Stimulated activated CD8-positive, alpha-beta memory T cell treated with anti-CD3 and anti-CD28 coated beads, Interleukin-7, amount 100 ng/mL, for 1 hour (primary cell): ENCODE measurements at places on chromosomes 4 and X.

- no peak for DNase-seq
Observed at GRCh38 chr4:184273166-184274147, 55.8 kb upstream of the ENPP6 start.

GRCh38 chr4:158002173-158002572 is 170.7 kb downstream of the GASK1B start:
- DNase-seq, result no peak

DNA sequence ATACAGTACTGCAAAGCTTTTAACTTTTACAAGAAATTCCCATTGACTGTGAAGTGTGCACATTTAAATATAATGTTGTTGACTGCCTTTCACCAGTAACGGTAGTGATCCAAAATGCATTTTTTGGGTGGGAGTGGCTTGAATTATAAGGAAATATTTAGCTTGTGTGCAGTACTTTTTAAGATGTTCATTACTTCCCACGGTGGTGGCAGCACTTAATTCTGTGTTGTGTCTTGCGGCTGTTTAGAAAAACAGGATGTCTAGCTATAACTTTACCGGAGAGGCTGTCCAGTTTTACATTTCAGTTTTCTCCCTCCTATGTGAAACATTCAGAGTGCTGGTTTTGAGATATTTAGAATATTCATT is 1.7 kb downstream of the TMEM131L start:
- no peak for DNase-seq

- no peak for DNase-seq
Observed at GRCh38 chrX:28127662-28128061, 146.4 kb upstream of the DCAF8L1 start.

DNA sequence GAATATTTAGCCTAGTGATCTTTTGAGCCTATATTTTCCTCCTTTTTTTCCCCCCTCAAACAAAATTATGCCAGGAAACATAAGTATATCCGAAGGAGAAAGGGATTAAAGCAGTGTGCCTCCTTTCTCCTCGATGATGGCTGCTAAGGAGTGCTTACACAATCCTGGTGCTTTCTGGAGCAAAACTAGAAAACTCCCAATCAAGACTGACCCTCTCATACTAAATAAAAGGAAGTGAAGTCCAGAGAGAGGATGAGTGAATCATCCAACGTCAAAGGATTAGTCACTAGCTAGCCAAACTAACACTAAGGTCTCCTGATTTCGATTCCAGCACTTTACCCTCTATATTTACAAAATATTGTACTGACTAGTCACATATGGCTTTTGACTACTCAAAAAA is 146.8 kb downstream of the PPP3CA start:
- DNase-seq, result no peak

- no peak for DNase-seq
Observed at GRCh38 chr4:158015241-158015640, 157.6 kb downstream of the GASK1B start.

DNA sequence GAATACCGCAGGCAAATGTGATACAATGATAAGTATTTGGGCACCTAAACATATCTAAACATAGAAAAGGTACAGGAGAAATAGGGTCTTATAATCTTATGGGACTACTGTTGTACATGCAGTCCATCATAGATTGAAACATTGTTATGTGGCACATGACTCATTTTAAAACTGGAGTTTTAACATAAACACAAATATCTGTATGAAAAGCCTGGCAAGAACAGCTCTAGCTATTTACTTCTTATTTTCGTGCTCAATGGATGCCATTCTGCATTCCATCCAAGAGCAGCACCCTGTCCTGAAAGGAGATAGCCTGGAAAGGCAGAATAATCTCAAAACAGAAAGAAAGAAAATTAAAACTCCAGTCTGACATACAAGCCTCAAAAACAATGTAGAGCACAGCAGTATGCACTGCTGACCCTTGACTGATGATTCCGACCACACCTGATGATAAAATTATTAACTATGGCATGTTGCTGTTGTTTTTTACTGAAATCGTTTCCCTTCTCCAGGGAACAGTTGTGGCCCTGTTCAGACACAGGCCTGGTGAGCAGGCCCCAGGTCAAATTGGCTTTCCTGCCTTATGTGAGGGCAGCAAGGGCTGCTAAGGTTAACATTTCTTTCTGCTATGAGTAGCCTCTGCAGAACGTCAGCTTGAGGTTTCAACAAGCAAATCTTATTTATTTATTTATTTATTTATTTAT is 152.7 kb downstream of the APBB2 start:
- DNase-seq, result no peak

GRCh38 chr4:156595041-156595440 is 376.6 kb downstream of the PDGFC start:
- no peak for DNase-seq

DNA sequence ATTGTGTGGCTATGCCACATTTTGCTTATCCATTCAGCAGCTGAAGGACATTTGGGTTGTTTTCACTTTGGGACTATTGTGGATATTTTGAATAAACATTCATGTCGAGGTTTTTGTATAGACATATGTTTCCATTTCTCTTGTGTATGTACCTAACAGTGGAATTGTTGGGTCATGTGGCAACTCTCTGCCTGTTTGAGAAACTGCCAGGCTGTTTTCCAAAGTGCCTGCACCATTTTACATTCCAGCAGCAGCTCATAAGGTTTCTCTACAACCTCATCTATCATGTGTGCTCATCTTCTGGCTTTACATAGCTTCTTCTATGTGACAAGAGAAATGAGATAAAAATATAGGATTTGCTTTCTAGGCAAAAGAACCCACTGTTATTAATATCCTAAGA is 29.5 kb upstream of the TSPAN5 start:
- DNase-seq, result no peak

- DNase-seq, result no peak
Observed at GRCh38 chrX:12999422-12999821, 24.5 kb downstream of the TMSB4X start.

DNA sequence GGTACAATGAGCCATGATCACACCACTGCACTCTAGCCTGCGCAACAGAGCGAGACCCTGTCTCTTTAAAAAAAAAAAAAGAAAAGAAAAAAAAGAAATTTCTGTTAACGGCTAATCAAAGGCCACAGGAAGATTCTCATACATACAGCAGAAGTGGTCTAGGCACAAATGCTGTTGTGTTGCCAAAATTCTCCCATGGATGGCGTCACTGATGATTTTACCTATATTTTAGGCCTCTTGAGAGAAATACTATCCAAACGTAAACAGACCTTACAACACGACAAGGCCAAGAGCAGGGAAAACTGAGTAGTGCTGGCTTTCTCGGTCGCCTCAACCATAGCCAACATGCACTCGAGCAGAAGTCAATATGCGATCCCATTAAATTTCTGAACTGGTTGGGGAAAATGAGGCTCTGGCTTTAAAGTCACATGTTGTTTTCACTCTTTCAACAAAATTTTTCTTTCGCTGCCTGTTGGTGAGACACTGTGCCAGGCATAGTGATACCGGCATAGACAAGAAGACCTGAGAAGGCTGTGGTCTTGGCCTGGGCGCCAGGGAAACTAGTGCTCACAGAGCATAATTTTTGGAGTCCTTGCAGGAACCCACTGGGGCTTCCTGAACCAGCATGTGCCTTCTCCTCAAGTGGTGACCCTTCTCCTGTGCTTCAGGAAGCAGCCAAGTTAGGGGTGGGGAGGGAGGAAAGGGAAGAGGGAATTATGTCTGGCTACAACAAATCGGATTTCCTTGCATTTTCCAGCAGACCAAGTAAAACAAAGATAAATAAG is 20.6 kb downstream of the SH3KBP1 start:
- DNase-seq, result no peak

GRCh38 chrX:48045410-48046311 is 25.8 kb downstream of the ZNF630 start:
- DNase-seq, result no peak

DNA sequence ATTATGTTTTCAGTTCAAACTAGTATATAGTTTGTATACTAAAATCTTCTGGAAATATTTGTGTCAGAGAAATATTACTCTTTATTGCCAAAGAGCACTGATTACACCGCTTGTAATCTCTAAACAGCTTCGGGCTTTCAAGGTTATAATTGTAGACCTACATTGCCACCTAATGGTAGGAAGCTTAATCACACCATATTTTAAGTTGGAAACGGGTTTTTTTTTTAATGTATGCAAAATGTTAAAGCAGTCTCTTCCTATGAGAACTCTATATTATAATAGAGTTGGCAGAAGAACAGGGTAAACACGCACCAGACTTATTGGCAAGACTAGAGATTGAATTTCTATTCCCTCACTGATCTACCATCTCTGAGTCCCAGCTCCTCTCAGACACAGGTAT is 19.5 kb upstream of the NFXL1 start:
- no peak for DNase-seq

GRCh38 chrX:16617382-16617781 is 32.6 kb upstream of the S100G start:
- no peak for DNase-seq

GRCh38 chrX:9927698-9928482 is 39.3 kb upstream of the CLDN34 start:
- no peak for DNase-seq

- no peak for DNase-seq
Observed at GRCh38 chrX:69564665-69565064, 51.2 kb upstream of the EDA start.

DNA sequence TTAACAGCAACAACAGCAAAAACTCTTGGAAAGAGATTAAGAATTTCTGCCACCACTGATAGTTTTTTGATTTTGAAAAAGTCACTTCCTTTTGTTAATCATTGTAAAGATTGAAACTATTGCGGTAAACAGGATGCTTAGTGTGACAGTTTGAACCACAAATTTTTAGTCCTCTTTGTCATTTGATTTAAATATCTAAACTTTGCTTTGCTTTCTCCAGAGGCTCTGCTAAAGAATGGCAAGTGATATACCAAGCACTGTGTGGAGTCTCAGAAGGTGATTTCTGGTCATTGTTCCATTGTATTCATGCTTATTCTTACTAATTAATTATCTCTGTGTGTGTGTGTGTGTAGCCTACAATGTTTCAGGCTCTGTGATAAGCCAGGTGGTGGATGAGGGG is 155.6 kb downstream of the BMPR1B start:
- DNase-seq, result no peak

DNA sequence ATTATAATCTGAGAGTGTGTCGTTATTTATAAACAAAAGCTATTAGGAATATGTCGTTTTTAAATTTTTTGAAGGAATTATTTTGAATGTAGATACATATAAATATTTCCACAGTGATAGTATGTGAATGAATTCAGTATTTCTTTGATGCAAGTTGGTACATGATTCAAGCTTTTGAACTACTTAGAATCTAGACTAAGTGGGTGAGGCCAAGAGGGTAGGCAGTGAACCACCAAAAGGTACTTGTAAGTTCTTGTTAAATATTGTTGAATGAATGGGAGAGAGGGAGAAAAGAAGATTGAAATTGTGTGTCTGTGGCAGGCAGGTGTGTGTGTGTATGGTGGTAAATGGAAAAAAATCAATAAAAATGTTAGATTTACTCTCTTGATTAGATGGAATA is 69.6 kb downstream of the ARFIP1 start:
- DNase-seq, result no peak

DNA sequence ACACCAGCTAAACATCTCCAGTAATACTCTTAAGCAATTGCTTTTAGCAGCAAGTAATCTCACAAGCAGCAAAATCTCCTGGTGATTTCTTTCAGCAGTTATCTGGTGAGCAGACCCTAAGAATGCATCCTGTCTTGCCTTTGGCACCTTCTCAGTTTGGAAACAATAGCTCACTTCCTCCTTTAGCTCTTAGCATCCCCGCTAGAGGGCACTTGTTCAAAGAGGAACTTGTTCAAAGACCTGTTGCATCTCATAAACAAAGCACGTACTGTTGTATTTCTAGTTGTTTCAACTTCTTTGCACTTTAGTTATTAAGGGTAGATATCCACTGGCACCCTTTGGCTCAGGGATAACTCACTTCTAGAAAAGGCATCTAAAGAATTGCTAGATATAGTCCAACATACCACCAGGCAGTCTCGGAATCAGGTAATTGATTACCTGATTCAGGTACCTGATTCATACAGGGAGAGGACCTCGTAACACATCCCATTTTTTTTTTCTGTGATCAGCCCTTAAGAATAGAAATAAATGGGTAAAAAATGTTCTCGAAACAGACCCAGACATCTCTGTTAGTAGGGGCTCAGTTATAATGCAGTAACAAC is 81.9 kb upstream of the QRFPR start:
- no peak for DNase-seq
